Epithelial cell of prostate (primary cell): ENCODE measurements at places on chromosomes 16 and 17.

GRCh38 chr16:28905229-28905754 lies 19.7 kb downstream of the RABEP2 start:
- DNase-seq = no peak

GRCh38 chr17:27049104-27049784 lies 244.7 kb upstream of the WSB1 start:
- DNase-seq = no peak

- DNase-seq = no peak
Measured at GRCh38 chr17:82399041-82399441, 19.1 kb upstream of the HEXD start.

GRCh38 chr16:65846210-65846602 lies 520.3 kb upstream of the CDH5 start:
- no peak for DNase-seq

GRCh38 chr16:54336631-54337204 lies 50.1 kb upstream of the IRX3 start:
- DNase-seq = no peak

GRCh38 chr16:87970186-87970585 lies 19.0 kb downstream of the BANP start:
- no peak for DNase-seq

GRCh38 chr16:53605831-53606400 lies 97.7 kb downstream of the RPGRIP1L start:
- DNase-seq = no peak
